ENCODE measurements at places on chromosomes 2 and 18.
A peak's percentile ranks its signal among the peaks of the same experiment; 100 is the strongest.

GRCh38 chr18:58788971-58789875 is 75.5 kb upstream of the ZNF532 start:
- DNase-seq, result no peak

DNA sequence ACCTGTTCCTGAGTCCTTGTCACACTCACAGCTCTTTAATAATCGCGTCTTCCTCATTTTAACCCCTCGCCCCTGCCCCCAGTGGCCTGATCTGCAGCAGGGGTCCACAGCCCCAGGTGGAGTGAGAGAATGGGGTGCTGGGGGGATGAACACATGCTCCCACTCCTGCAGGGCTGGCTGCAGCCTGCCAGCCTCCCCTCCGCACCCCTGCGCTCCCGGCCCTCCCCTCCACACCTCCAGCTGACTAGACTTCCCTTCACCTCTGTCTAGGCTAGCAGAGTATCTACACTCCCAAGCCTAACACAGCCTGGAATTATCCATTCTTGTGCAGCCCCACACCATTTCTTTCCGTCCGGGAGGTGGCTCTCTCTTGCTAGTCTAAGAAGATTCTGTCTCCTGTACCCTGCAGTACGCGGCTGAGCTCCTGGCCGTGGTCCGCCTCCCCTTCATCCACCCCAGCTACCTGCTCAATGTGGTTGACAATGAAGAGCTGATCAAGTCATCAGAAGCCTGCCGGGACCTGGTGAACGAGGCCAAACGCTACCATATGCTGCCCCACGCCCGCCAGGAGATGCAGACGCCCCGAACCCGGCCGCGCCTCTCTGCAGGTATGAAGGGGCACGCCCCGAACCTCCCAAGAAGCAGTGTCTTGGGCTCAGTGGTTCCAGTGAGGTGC is 231.6 kb downstream of the ATAD2B start:
- peak; percentile 20 for DNase-seq

DNA sequence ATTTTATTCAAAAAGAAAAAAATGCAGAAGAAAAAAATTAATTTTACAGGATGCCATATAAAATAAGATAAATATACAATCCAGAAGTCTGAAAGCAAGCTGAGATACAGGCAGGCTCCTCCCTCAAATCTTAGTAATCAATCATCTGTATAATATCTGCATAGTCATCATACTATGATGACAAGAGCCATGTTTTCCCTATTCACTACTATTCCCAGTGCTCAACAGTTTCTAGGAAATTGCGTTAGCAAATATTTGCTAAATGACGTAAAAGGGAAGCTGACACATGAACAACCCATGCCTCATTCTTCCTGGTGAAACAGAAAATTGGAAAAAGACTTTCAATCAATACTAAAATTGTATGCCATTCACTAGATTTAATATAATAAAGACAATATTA is 793.2 kb downstream of the SUCLG1 start:
- no peak for DNase-seq

- DNase-seq, result no peak
Measured at GRCh38 chr2:20568501-20569463, 82.1 kb downstream of the HS1BP3 start.

DNA sequence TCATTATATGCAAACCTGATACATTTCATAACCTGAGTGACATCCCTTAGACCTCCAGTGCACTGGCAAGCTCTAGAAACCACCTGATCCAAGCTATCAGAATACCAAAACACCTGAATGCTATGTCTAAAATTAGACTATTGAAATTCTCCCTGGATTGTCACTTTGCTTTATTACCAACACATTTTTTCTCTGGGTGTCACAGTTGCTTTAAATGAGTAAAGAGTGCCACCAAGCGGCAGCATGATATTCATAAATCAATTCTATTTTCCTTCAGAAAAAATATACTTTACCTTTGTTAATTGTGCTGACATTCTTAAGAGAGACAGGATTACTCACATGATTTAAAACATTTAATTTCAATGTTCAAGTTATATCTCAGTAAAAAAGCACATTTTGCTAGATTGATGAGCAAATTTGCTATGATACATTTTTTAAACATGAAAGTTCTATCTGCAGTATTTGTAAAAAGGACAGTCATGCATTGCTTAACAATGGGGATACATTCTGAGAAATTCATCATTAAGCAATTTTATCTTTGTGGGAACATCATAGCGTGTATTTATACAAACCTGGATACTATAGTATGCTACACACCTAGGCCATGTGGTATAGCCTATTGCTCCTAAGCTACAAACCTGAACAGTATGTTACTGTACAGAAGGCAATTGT is 338.4 kb upstream of the SLC39A10 start:
- DNase-seq, result no peak
